ENCODE measurements at places on chromosomes 5 and 9. TPM values are rescaled to one million over a fixed set of nuclear protein-coding genes. Genes with fewer than 3 reads are reported as not detected.

- DNase-seq: no peak
These were observed 26.8 kb upstream of the DUSP1 start for GRCh38 chr5:172797771-172798191.

GRCh38 chr5:83914199-83914598 lies 193.5 kb upstream of the HAPLN1 start:
- no peak for DNase-seq

DNA sequence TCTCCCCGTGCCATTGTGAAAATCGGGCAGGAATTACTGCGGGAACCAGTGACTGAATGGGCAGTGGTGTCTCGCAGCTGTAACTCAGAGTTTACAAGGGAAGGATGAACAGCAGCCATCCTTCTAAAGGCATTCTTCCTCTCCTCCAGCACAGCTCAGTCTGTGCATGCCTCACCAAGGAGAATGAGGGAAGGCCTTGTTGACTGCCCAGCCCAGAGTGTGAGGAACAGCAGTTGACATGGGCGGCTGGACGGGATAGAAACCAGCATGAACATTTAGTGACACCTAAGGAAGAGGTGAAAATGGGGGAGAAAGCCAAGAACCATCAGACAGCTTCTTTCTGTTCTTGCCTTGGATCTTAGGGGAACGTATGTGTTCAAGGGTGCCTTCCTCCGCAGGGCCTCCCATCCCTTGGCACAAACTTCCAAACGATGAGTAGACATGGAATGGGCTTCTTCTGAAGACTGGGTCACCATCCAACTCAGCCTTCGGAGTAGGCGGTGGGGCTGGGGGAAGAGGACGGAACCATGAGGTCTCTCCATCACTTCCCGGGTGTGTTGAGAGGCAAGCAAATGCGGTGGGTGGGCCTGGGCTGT lies 887 bp upstream of the PDE8B start:
- DNase-seq: no peak

DNA sequence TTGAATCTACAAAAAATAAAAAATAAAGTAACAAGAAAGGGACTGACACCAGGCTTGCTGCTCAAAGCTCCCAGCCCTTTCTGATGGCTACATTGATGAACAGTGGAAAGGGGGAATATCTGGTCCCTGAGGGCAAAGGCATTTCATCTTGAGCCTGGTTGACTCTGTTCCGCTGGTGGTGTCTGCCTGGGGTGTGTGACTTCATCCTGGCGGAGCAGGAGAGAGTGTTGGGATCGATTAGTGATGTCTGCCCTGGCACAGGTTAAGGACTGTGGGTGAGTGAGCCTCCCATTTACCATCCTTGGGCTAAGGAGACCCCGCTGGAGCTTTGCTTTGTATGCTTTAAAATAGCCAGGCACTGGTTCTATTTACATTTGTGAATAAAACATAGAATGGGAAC lies 56.9 kb upstream of the ASS1 start:
- DNase-seq: no peak

- no peak for DNase-seq
These were observed 401.1 kb upstream of the TRPC7 start for GRCh38 chr5:136766456-136766855.

- DNase-seq: no peak
These were observed 277.5 kb downstream of the PLK2 start for GRCh38 chr5:58182287-58182841.

DNA sequence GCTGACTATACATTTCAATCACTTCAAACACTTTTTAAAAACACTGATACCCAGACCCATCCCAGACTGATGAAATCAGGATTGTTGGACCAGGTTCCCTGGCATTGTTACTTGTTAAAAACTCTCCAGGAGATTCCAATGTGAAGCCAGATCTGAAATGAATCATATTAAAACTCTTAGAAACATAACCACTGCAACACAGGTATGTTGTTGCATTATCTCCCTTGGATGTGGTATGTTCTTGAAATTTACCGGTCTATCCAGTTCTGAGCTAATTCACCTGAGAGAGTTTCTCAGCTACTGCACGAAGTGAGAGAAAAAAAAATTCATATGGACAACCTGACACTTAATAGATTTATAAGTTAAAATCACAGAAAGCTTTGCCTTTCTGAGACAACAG lies 21.8 kb downstream of the MEF2C start:
- DNase-seq: no peak

DNA sequence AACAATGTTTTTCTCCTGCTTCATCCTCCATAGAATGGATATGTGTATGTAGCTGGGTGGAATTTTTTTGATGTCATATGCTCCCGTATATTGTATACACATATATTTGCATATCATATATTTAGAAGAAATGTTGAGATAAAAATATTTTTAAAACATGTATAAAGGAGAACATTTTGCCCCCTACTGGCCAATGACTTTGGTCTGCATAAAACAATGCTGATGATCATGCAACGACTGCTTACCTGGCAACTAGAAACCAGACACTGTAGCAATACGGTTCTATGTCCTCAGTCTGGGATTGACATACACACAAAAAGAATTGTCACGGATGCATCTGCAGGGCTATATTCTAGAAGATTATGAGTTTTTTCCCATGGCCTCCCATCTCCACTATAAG lies 503.6 kb downstream of the ELAVL2 start:
- DNase-seq: no peak

DNA sequence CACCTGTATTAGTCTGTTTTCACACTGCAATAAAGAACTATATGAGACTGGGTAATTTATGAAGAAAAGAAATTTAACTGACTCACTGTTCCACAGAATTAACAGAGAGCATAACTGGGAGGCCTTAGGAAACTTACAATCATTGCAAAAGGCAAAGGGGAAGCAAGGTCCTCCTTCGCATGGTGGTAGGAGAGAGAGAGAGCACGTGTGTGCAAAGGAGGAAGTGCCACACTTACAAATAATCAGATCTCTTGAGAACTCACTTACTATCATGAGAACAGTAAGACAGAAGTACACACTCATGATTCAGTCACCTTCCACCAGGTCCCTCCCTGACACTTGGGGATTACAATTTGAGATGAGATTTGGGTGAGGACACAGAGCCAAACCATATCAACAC lies 258.7 kb downstream of the TRIM32 start:
- DNase-seq: no peak

GRCh38 chr9:34271265-34272006 lies 57.6 kb downstream of the KIF24 start:
- DNase-seq: no peak

DNA sequence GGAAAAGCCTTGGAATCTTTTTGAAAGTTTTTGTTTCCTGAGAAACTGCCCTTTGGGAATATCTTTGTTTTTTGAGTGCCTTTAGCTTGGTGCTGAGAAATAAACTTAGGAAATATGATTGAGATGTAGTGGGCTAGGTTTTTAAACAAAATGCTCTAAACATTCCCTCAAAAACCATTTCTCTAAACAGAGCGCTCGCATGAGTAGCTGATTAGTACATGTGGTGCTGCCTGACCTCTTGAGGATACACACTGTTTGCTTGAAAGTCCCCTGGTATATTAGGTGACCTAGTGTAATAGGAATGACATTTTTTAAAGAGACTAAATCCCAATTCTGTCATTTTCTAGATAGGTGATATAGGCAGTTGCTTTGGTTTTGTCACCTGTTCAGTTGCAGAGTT lies 132.3 kb downstream of the ADAMTSL1 start:
- no peak for DNase-seq

GRCh38 chr5:135481909-135482311 lies 29.8 kb upstream of the TIFAB start:
- no peak for DNase-seq

DNA sequence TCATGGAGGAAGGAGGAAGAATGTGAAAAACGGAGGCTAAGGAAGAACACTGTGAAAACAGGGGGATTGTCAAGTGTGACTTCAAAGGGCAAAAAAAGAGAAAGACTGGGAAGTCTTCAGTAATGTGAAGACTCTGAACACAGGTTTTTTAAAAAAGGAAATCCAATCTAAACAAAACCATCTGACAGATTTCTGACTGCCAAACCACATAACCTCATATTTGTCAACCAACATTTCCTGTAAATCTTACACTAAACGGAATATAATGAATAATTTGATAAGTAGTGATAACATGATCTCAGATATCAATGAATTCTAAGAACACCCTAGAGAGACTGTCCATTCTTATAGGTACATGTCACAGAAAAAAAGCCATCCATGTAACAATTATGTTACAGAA lies 124.7 kb downstream of the FBN2 start:
- DNase-seq: no peak

DNA sequence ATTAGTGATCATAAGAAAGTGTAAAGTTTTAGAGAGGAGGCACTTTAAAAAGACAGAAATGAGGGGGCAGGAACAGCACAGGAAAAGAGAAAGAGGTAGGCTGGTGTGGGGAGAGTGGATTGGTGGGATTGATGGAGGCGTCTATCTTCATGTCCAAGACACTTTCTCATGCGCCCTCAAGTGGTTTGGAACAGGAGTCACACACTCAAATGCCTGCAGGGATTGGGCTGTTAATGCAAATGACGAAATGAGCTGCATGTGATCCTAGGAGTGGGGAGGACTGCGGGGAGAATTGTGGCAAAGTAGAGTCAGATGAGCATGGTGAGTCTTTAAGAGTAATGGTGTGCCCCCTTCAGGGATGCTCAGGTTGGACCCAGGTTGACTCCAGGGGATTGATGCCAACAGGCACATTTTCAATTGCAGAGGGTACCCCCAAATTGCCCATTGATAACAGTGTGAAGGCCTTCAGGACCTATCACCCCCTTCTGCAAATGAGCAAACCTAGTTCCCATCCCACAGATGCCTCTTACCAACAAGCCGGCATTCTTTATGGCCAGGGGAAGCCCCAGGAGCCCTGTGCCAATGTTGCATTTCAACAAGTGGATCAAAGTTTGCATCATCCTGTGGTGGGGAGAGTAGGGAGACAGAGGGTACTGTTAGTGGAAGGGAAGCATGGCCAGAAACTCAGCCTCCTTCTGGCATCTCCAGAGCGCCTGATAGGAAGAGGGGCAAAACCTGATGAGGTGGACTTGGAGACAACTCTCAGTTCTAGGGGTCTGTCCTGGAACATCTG lies 5.3 kb downstream of the SLC36A3 start:
- DNase-seq: no peak

OR4F3 gene
- total RNA-seq: not detected

HMHB1 gene
- not detected for total RNA-seq

IGFBPL1 gene
- not detected for total RNA-seq

TYRP1 gene
- total RNA-seq: not detected
